NCI-H1694 treated with DMSO at 0.1 percent for 48 hours (cell line): ENCODE measurements at places on chromosomes 16 and 17.

DNA sequence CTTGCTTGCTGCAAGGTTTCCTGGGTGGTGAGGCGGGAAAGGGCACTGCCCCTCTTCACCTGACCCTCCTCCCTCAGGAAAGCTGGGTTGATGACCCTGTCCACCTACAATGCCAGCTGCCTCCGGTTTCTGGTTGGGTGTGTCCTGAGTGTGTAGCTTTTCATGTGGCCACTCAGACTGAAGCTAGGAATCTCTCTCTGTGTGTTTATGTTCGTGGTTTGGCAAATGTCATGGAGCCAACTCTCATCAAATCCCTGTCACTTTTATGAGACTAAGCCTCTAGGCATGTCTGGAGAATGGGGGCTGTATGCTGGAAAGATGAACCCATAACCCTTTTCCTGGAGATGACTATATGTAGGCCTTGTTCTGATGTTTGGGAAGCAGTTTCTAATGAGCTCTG is 17.1 kb downstream of the PLEKHG4 start:
- DNase-seq = no peak

- DNase-seq = no peak
Observed at GRCh38 chr17:58156839-58157803, 8.9 kb downstream of the OR4D1 start.

DNA sequence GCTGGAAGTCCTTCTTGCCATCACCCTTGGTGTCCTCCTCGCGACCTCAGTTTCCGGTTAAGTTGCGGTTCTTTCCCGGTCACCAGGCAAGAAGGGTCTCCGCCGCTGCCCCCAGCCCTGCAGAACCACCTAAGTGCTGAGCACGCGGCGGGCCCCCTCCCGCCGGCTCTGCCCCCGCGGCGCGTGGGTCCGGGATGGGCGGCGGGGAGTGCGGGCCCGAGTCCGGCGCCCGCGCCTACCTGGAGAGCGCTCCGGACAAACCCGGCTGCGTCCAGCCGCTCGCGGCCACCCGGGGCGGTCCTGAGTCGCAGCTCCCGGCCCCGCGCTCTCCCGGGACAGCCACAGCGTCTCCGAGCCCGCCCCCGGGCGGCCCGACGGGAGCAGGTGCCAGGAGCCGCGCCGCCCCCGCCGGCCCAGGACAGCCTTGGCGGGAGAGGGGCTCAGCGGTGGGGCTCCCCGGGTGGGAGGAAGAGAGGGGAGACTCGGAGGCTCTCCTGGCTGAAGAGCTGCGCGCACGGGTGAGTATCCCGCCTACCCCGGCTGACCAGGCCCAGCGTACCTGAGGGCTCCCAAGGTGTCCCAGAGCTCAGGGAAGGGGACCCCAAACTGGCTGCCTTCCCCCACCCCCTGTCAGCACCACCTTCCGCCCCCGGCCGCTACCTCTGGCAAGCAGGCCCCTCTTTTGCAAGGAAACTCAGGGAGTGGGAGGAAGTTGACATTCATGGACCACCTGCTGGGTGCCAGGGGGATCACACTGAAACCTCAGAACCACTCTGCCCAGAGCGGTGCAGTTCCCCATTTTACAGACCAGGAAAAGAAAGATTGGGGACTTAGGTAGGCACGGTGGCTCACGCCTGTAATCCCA is 22.2 kb upstream of the C17orf113 start:
- DNase-seq = no peak

- no peak for DNase-seq
Observed at GRCh38 chr16:47299587-47299986, 155.8 kb upstream of the NETO2 start.

- DNase-seq = no peak
Observed at GRCh38 chr17:2398655-2399571, 1.9 kb downstream of the MNT start.

DNA sequence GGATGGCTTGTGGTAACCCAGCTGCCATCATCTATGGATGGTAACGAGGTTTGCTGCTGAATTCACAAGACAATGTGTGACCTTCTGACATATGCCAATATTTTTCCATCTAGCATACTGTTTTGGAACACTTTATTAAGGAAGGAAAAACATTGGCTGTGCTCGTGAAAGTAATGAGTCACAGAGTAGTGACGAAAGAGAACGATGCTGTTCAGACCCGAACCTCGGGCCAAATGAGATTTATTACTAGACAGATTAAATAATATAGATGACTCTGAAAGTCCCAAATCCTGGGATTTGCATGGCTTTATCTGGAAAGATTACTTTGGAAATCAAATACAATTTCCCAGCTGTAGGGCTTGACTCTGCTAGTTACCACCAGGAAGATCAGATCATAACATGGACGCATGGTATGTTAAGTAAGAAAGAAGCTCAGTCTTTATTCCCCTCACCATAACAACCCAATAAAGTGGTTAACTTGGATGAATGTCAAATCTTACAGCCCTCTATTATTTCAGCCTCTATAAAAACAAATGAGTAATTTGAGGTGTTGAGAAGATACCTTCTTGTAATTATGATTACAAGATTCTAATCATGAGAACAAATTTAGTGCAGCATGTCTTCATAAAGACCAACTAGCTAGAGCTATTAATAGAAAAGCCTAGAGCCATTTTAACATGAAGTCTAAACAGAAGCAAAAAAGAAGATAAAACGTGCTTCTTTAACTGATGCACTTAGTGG is 32.6 kb downstream of the ERN1 start:
- no peak for DNase-seq

- no peak for DNase-seq
Observed at GRCh38 chr16:72878301-72879269, 169.3 kb downstream of the ZFHX3 start.

DNA sequence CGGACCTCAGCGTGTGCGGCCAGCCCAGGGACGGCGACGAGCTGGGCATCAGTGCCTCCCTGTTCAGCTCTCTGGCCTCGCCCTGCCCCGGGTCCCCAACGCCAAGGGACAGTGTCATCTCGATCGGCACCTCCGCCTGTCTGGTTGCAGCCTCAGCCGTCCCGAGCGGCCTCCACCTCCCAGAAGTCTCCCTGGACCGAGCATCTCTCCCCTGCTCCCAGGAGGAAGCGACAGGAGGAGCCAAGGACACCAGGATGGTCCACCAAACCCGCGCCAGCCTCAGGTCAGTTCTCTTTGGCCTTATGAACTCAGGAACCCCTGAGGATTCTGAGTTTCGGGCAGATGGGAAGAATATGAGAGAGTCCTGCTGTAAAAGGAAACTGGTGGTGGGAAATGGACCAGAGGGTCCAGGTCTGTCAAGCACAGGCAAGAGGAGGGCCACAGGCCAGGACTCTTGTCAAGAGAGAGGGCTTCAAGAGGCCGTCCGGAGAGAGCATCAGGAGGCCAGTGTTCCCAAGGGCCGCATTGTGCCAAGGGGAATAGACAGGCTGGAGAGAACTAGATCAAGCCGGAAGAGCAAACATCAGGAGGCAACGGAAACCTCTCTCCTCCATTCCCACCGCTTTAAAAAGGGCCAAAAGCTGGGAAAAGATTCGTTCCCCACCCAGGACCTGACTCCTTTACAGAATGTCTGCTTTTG is 825 bp downstream of the HASPIN start:
- DNase-seq = no peak

GRCh38 chr17:48871551-48872351 is 20.8 kb upstream of the ATP5MC1 start:
- no peak for DNase-seq

DNA sequence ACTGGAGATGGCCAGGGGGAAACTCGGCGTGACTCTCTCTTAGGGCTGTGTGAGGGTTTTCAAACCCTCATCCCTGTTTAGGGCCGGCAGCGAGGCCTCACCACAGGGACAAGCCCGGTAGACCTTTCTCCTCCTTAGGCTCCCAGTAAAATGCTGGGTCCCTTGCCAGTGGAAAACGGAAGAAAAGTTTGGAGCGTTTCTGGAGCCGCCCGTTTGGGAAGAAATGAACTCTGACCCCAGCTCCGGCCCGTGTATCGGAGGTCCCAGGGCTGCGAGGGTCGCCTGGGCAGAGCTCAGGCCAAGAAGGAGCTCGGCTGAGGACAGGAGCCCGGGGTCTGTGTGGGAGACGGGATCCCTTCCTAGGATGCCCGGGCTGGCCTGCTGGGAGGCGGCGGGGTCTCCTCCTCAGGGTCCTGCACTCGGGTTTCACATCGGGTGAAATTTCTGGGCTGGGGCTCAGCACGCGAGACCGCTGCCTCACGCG is 23.2 kb downstream of the ZNF213 start:
- DNase-seq = no peak

GRCh38 chr16:74651841-74652240 is 14.8 kb downstream of the RFWD3 start:
- DNase-seq = no peak

DNA sequence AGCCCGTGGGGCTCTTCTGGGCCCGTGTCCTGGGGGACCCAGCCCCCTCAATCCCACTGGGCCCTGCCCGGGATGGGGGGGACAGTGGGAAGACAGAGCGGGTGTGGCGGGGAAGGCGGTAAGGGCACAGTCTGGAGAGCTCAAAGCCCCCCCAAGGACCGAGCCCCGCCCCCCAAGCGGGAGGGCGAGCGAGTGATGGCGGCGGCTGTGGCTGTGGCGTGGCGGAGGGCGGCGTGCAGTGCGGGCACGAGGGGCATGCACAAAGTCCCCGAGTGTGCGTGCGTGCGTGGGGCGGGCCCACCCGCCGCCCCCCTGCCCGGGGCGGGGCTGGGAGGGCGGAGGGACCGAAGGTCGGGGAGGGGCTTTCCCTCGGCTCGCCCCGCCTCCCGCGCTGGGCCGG is 3.6 kb upstream of the WDR24 start:
- no peak for DNase-seq

GRCh38 chr16:3793161-3793576 is 75.8 kb upstream of the TRAP1 start:
- no peak for DNase-seq

DNA sequence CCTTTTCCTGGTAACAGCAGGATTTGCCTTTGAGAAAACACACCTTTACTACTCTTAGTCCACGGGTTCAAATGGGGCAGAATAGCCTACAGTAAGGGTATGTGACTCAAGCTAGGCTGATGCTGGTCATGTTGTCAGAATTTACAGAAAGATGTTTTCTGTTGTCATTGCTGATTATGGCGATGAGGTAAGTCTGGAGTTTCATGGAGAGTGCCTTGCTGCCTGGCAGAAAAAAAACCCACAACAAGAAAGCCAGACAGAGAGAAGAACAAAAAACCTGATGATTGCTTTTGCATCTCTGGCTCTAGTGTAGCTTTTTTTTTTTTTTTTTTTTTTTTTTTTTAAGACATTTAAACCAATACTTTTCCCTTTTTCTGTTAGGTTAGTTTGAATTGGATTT is 47.9 kb downstream of the SLC6A4 start:
- DNase-seq = no peak

GRCh38 chr17:37458805-37459204 is 30.9 kb upstream of the DUSP14 start:
- DNase-seq = no peak
